ENCODE measurements at places on chromosomes 5 and 9. TPM values are rescaled to one million over a fixed set of nuclear protein-coding genes. Genes with fewer than 3 reads are reported as not detected.

Gene ARID3C
- total RNA-seq, result not detected

Gene SLC36A2
- total RNA-seq, result not detected

DNA sequence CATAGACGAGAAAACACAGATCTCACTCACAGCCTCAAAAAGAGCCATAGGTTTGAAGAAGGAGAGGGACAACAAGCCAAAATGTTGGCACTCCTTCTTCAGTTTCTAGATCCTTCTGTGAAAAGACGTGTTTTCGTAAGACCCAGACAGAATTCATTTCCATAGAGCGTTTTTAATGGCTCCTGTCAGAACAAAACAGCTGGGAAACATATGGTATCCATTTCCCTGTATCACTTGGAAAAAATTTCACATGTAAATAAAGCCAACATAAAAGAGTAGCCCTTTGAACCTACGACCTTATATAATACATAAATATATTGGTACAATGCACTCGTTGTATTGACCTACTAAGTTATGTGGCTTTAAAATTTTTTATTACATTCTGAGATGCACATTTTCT lies 108.1 kb downstream of the SNCAIP start:
- no peak for DNase-seq

- DNase-seq, result no peak
Measured at GRCh38 chr9:101566904-101567724, 27.7 kb downstream of the PPP3R2 start.

GRCh38 chr5:37846786-37847310 lies 7.0 kb upstream of the GDNF start:
- no peak for DNase-seq

Gene PTPRD
- 8.0 TPM for total RNA-seq

Gene AK1
- total RNA-seq, result 9.5 TPM

DNA sequence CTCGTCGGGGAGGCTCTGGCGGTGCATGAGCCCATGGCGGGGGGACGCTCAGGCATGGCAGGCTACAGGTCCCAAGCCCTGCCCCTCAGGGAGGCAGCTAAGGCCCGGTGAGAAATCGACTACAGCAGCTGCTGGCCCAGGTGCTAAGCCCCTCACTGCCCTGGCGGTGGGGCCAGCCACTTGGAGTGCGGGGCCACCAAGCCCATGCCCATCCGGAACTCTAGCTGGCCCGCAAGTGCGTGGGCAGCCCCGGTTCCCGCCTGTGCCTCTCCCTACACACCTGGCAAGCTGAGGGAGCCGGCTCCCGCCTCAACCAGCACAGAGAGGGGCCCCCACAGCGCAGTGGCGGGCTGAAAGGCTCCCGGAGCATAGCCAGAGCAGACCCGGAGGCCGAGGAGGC lies 1896.9 kb upstream of the CDH6 start:
- DNase-seq, result no peak

Measured in lower leg skin (tissue), 4 donors.